ENCODE measurements at places on chromosomes 7 and 10. TPM values are rescaled to one million over a fixed set of nuclear protein-coding genes. Genes with fewer than 3 reads are reported as not detected.

Gene ACTR3C
- 4.7 TPM for total RNA-seq

Gene MEOX2
- 2.1 TPM for total RNA-seq

GRCh38 chr7:132655131-132655727 lies 79.0 kb upstream of the PLXNA4 start:
- DNase-seq, result peak; percentile 21

DNA sequence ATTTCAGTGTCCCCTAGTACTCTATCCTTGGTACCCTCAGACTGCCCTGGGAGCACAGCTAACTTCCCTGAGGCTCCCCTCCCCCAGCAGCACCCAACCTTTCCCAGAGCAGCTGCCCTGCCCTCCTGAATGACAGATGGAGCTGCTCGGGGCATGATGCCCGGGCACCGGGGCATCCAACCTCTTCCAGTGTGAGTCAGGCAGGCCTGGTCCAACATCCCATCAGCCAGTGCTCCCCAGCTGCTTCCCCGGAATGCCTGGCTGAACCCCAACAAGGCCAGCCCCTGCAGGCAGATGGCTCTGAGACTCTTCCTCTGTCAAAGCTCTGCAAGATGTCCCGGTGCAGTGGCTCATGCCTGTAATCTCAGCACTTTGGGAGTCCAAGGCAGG lies 11.9 kb upstream of the TSPAN15 start:
- no peak for DNase-seq

DNA sequence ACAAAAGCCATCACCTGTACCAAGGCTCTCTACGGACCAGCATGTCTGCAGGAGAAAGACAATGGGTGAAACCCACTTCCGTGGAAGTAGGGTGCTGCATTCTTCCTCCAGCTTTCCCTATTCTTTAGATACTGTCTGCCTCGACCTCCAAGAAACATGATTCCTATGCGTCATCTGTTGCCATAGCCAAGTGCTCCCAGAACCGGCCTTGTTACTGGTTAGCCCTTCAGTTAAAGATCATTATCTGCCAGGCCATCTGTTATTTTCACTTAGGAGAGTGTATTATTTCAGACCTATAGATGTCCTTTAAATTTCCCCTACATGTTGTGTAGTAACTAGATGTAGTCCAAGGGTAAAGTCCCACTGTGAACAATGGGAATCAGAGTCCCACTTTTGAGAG lies 89.0 kb upstream of the KIAA1217 start:
- no peak for DNase-seq

Gene GDF2
- not detected for total RNA-seq

Gene FLNC
- 130 TPM for total RNA-seq

Gene UPK3BL1
- 2.4 TPM for total RNA-seq

DNA sequence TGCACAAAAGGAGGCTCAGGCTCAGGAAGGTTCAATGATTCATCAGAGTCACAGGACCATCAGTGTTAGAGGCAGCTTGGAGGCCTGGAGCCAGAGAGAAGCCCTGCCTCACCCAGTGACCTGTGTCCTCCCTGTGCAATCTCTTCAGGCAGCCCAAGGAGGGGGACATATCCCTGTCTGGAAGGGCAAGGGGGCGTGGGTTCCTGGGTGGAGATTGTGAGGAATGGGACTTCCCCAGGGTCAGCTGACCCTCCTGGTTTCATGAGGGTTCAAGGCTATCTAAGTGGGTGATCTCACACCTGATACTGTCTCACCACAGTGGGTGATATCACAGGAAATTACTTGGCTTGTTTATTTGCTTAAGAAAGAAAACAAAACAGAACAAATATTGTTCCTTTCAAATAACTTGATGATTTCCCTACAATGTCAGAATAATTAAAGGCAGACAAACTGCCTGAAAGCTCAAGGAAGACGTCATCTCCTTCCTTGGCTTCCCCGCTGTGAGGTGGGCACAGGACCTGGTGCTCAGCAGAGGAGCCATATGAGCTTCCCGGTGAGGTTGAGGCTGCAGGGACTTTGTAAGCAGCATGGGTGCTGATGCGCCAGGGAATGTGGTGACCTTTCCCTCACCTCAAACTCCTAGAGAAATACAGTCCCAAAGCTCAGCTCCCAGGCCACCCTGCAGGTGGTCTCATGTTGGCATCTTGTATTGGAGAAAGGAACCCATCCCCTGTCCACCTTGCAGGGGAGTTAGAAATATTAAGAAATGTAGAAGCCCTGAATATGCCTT lies 763.2 kb downstream of the GRID1 start:
- peak; percentile 9 for DNase-seq

- DNase-seq, result no peak
Measured at GRCh38 chr10:70863470-70864160, 24.8 kb downstream of the PCBD1 start.

- no peak for DNase-seq
Measured at GRCh38 chr10:98511876-98512275, 65.1 kb upstream of the HPS1 start.

DNA sequence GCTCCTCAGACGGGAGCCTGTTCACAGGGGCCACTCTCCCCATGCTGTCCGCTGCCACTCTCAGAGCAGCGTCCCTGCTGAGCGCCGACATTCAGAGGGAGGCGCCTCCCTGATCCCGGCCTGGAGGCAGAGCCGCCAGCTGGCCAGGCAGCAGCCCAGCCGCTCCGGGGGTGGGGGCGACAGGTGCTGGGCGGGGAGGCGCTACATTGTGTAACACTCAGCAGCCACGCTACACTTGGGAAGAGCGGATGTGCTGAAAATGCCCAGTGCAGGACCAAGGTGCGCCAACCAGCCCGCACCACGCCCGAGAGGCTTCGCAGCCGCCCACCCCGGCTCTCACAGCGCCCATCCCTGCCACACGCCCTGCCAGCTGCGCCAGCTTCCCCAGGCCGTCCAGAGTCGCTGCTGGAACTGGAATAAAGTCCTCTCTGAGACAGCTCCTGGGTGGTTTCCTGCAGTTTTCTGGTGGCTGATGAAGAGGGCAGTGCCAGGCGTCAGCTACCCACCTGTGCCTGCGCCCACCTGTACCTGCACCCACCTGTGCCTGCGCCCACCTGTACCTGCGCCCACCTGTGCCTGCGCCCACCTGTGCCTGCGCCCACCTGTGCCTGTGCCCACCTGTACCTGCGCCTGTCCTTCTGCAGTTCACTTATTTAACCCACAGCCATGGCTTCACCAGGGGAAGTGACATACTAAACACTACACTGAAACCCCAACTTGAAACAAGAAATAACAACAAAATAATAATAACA lies 25.7 kb downstream of the STK32C start:
- DNase-seq, result no peak

DNA sequence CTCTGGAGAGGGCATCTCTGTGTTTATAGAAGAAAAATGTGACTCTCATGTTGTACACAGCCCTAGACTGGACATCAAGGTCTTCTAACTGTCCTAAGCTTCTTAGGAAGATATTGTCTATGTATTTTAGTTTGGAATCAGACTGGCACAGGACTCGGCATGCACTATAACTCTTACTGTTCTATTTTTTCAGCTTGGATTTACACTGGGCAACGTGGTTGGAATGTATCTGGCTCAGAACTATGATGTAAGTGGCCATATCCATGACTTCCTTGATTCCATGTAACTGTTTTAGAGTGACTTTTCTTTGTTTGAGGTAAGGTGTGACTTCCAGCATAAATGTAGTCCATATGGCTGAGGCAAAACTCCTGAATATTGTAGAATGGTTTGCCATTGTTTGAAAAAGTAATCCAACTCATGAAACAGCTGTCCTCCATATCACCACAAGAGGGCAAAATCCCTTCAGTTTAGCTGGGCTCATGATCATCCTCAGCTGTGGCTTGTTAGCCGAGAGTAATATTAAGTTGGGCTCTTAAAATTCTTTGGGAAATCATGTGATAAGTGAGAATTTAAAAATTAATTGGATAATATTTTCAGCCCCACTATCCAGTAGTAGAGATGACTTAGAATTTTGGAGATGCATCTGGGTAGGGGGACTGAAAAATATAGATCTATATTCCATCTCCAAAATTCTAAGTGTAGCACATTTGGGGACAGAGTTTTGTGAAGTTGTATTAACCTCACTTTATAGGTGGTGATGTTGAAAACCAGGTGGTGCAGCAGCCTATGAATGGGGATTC lies 10.4 kb downstream of the STMP1 start:
- DNase-seq, result peak; percentile 68

GRCh38 chr10:80561950-80562349 lies 24.2 kb downstream of the SH2D4B start:
- no peak for DNase-seq

- peak; percentile 52 for DNase-seq
Measured at GRCh38 chr10:71268247-71268691, 50.8 kb upstream of the SLC29A3 start.

Gene MCM10
- total RNA-seq, result 9.6 TPM

DNA sequence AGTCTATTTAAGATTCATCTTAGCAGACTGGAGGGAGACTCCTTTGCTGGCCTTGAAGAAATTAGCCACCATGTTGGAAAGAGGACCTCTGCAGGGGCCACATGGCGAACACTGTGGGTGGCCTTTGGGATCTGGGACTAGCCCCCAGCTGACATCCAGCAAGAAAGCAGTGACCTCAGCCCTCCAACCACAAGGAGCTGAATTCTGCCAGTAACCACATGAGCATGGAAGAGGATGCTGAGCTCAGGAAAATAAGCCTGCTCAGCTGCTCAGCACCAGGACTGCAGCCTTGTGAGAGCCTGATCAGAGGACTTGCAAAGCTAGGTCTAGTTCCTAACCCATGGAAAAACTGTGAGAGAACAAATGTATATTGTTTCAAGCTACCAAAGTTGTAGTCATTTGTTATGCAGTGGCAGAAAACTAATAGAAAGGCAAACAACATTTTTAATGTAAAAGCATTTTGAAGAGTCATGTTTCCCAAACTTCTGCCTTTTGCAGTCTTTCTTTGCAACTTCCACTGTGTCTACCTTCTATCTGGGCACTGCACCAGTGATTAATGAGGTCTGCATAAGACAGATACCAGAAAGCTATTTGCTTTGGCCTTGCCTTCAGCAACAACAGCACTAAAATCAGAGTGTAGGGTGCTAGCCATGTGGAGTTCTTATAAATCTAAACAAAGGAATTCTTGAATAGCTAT lies 183.7 kb downstream of the FGFR2 start:
- DNase-seq, result no peak

Gene CEP55
- 37.1 TPM for total RNA-seq

DNA sequence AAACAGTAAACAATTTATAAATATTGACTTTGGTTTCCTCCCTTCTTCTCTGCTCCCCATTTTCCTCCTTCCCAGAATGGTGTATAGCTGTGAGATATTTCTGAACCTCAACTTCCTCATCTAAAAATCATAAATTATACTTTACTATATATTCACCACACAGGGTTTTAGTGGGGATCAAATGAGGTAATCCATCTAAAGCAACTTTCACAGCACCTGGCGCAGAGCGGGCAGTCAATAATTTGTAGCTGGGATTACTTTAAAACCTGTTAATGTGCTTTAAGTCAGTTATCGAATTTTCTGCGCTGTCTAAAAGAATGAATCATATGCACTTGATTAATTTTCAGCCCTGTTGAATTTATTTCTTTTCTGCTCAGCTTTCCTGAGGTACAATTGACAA lies 172.7 kb downstream of the PTEN start:
- no peak for DNase-seq

- peak; percentile 35 for DNase-seq
Measured at GRCh38 chr7:116582806-116583444, 58.1 kb downstream of the CAV1 start.

Gene GPR37
- 0.13 TPM for total RNA-seq

Gene MSS51
- 0.39 TPM for total RNA-seq

Gene SPDYE9
- not detected for total RNA-seq

Gene LGI1
- total RNA-seq, result not detected

Gene UNC5B
- total RNA-seq, result 18.1 TPM

Gene SCART1
- total RNA-seq, result 0.26 TPM

- DNase-seq, result no peak
Measured at GRCh38 chr7:136353287-136353686, 376.1 kb upstream of the MTPN start.

DNA sequence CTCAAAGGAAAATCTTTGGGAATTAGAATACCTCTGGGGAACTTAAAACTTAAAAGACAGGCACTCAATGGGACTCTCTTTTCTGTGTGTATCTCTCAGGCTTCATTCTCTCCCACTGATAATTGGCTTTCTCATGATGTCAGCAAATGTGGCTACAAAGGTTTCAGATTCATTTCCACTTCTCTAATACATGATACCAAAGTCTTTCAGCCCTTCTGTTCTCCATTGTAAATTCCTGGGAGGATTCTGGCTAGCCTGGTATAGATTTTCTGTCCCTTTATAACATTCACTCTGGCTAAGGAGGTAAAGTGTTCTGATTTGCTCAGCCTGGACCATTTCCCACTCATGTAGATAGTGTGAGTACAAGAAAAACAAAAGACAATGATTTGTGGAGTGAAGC lies 606.2 kb downstream of the PCDH15 start:
- DNase-seq, result no peak

DNA sequence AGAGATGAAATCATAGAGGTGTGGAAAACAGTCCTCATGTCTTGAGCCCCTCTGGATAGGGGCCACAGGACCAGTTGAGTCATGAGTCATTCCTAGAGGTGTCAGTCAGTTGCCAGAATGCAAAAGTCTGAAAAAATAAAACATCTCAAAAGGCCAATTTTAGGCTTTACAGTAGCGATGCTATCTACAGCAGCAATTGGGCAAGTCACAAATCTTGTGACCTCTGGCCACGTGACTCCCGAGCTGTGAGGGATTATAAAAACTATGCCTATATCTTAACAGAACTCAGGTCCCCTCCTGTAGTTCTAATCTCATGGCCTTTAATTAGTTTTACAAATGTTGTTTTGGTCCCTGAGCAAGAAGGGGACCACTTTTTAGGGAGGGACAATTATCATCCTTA lies 15.6 kb upstream of the TAS2R41 start:
- no peak for DNase-seq

- no peak for DNase-seq
Measured at GRCh38 chr7:17580141-17580540, 281.7 kb downstream of the AHR start.

DNA sequence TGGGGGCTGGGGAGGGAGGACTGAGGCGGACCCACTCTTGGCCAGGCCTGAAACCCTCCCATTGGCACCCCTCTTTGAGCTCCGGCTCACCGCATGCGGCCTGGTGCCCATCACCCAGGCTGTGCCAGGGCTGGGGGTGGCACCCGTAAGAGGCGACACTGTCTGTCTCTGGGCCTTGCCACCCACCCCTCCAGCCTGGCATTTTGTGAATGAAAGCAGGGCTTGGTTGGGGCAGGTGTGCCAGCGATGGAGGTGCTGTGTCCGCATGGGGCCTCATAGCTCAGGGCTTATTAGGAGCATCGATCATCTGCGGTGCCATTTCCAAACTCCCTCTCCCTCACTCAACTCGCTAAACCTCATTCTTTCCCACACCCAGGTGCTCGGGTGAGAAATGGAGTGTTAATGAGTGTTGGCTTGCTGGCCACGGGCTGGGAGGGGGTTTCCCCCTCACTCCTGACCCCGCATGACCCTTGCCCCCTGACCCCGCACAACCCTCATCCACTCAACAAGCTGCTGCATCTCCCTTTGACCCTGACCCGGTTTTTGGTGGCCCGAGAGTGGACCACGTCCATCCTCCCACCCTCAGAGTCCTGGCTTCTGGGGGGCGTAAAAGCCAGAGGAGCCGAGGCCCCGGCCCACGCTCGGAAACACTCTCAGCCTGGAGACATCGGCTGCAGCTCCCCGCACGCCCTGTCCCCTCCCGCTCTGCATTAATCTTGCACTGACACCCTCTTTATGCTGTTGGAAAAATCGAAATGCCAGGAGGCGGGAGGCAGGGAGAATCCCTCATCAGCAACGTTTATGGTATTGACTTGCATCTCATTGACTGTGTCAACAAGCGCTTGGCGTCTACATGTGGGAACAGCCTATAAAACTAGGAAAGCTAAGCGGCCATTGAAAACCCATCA lies 161.2 kb downstream of the DNAJB6 start:
- no peak for DNase-seq

GRCh38 chr7:130943336-130943901 lies 209.4 kb upstream of the KLF14 start:
- peak; percentile 80 for DNase-seq

Gene PRSS37
- total RNA-seq, result not detected
